ENCODE measurements at places on chromosomes 11 and 22. TPM values are rescaled to one million over a fixed set of nuclear protein-coding genes. Genes with fewer than 3 reads are reported as not detected.

DNA sequence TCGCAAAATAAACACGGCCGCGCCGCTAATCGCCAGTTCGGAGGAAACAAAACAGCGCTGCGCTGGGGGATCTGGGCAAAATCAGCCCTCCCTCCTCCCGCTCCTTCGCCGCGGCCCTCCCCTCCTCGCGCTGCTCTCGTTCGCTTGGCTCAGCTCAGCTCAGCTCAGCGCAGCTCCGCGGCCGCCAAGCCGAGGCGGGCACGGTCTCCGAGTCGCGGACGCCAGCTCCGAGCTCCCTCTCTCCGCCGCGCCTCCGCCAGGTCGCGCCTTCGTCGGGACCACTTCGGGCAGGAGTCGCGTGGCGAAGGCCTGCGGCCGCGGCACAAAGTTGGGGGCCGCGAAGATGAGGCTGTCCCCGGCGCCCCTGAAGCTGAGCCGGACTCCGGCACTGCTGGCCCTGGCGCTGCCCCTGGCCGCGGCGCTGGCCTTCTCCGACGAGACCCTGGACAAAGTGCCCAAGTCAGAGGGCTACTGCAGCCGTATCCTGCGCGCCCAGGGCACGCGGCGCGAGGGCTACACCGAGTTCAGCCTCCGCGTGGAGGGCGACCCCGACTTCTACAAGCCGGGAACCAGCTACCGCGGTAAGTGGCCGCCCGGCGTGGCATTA is at the start of gene SPON1:
SPON1 (plus strand) TSS at position 162 of the 607 bp plus-strand sequence; CDS start at position 344, 182 bp downstream.
- DNase-seq: peak; percentile 46
- H3K27me3 ChIP-seq: peaks cover 100% of the 10 kb centered on the region
- peak within 1 kb of the TSS; percentile 63 for H3K4me3 ChIP-seq
- no peaks in the 10 kb centered on the region for H3K36me3 ChIP-seq
- H3K4me1 ChIP-seq: peaks cover 28% of the 10 kb centered on the region

DNA sequence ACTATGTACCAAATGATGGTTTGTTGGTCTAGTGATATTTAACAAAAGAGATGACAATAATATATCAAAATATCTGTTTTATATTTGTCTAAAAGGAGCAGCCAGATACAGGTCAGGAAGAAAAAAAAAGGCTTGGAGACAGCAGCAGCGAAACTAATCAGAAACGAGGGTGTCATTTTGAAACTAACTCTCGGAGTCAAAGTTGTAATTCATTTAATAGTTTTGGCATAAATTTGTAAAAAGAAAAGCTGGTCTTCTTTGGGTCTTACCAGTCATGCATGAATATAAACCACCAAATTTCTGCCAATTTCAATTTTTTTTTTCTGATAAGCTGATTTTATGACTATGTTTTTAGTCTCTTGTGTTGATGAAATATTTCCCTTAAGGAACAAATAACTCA is 25.5 kb downstream of the NPAT start:
- H3K27ac ChIP-seq: no peak overlapping the region
- peaks cover 47% of the 10 kb centered on the region for H3K36me3 ChIP-seq
- H3K27me3 ChIP-seq: no peaks in the 10 kb centered on the region

DNA sequence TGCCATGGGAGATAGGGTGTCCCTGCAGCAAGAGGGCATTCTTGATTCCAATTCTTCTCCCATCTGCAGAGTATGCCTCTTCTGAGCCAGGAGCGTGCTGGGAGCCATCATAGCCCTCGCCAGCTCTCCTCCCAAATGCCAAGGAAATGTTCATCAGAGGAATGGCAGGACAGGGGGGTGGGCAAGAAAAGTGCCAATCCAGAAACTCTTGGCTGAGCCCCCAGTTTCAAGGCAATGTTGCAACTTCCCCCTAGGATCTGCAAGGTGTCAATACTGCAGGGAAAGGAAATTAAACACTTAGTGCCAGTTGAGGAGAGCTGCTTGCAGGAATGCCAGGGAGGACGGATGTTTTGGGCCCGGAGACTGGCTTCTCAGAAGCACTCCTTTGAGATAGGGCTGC is 94.8 kb upstream of the PRDM11 start:
- H3K27ac ChIP-seq: no peak overlapping the region
- no peaks in the 10 kb centered on the region for H3K36me3 ChIP-seq
- no peaks in the 10 kb centered on the region for H3K27me3 ChIP-seq
- no peak for DNase-seq
- H3K4me3 ChIP-seq: no peak overlapping the region
- H3K4me1 ChIP-seq: peaks cover 33% of the 10 kb centered on the region

DNA sequence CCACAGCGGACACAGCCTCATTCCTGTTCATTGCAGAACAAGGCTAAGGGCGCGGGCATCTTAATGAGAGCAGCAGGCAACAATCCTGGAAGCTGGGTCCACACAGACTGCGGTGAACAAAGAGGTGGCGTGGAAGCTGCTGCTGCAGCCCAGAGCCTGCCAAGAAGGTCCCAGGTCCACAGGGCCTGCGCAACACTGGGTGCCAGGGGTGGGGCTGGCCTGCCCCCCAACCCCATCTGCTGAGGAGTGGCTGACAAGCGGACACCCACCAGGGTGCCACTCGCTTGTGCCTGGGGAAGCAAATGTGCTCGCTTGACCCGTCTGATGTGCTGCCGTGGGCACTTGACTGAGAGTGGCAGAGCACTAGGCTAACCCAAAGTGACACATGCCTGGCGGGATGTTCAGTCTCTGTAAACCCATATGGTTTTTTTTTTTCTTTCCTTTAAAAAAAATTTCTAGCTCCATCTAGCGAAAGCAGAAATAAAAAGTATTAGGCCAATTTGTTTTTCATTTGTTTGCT is 83.2 kb upstream of the PITPNB start:
- H3K4me1 ChIP-seq: peaks cover 24% of the 10 kb centered on the region
- H3K27ac ChIP-seq: no peak overlapping the region
- peaks cover 31% of the 10 kb centered on the region for H3K36me3 ChIP-seq
- DNase-seq: no peak
- H3K4me3 ChIP-seq: no peak overlapping the region
- H3K27me3 ChIP-seq: no peaks in the 10 kb centered on the region

- H3K4me3 ChIP-seq: no peak overlapping the region
- no peak for DNase-seq
- H3K27me3 ChIP-seq: peaks cover 63% of the 10 kb centered on the region
Measured at GRCh38 chr11:7115780-7116179, 27.0 kb downstream of the RBMXL2 start.

Gene TSKU
- 12.1 TPM for total RNA-seq

All from left ventricle myocardium inferior (tissue), 1 donor.